ENCODE measurements at places on chromosomes 5 and 9.

GRCh38 chr5:158943569-158943968, 156.1 kb downstream of the EBF1 start:
- DNase-seq: no peak

DNA sequence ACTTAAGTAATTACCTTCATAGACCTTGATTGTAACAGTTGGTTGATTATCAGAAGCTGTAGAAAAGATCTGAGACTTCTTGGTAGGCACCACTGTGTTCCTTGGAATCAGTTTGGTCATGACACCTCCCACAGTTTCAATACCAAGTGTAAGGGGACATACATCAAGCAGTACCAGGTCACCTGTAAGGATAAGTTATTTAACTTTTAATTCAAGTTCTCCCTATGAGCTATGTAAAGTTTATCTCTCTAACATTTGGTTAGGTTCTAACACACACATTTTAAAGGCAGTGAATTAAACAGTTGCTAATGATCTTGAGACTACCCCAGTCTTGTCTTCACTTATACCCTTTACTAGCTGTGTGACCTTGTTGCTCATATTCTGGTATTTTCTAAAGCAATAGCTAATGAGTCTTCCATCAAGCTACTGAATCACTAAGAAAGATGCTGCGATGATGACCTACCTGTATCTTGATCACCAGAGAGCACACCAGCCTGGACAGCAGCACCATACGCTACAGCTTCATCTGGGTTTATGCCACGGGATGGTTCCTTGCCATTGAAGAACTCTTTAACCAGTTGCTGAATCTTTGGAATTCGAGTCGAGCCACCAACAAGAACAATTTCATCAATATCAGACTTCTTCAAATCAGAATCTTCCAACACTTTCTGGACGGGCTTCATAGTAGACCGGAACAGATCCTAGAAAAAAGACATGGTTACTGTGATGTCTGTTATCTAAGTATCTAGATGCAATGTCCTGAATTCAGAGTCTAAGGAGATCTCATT, 2.8 kb downstream of the HSPA5 start:
- no peak for DNase-seq

- peak; percentile 12 for DNase-seq
These were observed 299.4 kb upstream of the RASA1 start for GRCh38 chr5:86968301-86968753.

DNA sequence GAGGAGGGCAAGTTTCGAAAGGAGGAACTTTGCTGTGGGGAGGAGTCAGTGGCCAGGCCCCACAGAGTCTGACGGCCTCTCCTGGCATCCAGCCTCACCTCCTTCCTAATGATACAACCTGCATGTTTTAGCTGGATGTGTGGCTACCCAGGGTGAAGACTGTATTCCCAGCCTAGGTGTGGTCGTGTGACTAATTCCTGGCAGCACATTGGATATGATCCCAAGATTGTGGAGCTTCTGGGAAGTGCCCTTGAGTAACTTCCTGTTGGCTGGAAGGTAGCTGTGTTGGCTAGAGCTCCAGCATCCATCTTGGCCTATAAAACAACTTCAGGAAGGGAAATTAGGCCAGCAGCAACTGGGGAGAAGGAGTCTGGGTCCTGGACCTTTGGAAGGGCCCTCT, 19.0 kb upstream of the LPCAT1 start:
- DNase-seq: no peak

- DNase-seq: no peak
These were observed 74.1 kb upstream of the CPEB4 start for GRCh38 chr5:173814053-173814452.

GRCh38 chr5:93184041-93184440, 397.0 kb downstream of the NR2F1-AS1 start:
- no peak for DNase-seq

DNA sequence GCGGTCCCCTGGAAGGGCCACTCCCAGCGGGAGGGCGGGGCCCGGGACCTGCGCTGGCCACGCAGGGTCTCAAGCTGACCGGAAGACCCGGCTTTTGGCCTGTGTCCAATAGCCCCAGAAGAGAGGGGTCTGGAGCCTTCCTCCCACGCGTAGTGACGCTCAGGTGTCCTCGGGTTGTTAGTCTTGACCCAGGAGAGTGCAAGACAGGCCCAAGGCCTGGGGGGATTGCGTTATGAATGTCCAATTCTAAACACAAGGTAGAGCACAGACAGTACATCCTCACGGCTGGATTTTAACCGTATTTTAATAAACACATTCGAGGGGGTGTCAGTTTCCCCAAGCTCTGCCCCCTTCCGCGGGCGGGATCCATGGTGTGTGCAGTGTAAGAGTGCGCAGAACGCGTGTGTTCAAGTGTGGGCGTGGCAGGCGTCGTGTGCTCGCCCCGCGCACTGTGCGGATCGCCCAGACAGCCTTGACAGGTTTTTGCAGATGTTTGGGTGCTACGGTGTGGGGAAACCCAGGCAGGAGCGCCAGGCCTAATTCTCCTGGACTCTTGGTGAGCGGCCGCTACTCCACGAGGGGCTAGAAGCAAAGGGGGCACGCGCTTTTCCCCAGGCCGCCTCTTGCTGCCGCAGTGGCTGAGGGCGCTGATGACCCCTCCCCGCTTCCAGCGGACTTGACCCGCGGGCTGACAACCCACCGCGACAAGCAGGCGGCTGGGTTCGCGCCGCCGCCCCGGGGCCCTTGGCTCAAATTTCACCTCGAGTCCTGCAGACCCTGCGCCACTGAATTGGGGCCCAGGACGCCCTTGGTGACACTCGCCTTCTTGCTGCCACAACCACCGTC, 6.1 kb upstream of the DMRT3 start:
- DNase-seq: no peak

DNA sequence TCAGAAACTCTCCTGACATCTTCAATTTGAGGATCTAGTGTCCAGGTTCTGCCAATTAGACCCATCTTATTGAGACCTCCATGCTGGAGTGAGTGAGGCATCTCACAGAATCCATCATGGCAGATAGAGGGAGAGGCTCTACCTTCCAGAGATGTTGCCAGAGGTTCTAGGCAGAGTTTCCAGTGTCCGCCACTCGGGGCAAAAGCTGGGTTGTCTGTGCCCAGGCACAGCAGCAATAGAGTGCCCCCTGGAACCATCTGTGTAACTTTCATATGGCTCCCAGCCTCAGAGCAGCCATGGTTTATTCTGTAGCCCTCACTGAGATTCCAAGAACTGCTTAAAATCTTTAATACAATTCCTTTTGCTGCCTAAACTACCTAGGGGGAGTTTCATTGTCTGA, 16.6 kb upstream of the CCDC112 start:
- DNase-seq: no peak

GRCh38 chr5:109324351-109324750, 85.4 kb downstream of the PJA2 start:
- no peak for DNase-seq

DNA sequence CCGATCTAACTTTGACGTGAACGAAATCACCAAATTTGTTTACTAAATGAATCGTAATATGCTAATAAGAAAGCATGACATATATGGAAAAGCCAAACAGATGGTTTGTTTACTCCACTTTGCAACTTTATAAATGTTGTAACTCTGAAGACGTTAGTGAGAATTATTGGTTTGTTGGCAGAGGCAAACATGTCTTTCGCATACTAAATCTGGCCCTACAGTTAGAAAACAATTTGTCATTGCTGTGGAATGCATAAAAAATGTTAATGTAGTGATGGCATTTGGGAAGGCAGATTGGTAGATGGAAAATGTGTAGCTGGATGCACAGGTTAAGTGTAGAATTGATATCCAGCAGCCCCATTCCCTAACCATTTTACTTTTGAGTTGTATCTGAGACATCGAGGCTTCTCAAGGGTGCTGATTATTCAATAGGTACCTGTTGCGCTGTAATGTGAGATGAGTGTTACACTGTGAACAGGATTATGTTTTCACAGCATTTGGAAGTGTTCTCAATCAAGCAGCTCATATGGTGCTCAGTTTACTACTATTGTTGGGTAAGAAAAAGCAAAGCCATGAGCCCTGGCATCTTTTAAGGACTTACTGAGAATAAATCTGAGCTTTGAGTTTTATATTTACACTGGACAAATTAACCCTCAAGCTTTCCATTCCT, 444.8 kb downstream of the BNC2 start:
- no peak for DNase-seq

DNA sequence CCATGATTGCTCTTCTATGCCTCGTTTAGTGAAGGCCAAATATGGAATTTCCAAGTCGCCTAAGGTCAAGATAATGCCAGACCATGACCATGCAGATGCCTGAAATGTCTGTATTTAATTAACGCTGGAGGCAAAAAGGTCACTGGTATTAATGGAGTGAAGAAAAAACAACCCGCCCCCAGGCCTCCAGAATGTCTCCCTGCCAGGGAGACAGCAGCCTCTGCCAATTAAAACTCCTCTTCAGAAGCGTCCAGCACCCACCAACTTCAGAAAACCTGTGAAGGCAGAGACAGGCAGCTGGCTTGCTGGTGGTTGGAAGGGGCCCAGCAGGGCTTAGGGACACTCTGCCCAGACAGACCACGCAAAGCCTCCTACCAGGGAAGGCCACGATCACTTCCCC, 94.4 kb downstream of the VAV2 start:
- no peak for DNase-seq

- DNase-seq: no peak
These were observed 327.7 kb downstream of the CDK5RAP2 start for GRCh38 chr9:120252248-120252647.

DNA sequence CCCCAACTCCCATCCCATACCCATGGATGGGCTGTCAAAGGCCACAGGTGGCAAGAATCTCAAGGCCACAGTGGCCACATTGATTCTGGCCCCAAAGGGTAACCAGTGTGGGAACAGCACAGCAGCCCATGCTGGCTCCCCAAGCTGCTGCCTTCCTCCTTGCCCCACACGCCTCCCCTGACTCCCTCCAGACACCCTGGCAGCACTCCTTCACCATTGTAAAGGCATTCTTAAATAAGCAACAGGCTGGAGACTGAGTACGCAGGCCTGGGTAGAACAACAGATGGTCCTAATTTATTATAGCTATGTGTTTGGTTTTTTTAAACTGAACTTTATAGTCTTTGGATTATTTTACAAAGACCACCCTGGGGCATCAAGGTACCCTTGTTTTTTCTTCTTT, 158.8 kb downstream of the TSSK1B start:
- DNase-seq: no peak

DNA sequence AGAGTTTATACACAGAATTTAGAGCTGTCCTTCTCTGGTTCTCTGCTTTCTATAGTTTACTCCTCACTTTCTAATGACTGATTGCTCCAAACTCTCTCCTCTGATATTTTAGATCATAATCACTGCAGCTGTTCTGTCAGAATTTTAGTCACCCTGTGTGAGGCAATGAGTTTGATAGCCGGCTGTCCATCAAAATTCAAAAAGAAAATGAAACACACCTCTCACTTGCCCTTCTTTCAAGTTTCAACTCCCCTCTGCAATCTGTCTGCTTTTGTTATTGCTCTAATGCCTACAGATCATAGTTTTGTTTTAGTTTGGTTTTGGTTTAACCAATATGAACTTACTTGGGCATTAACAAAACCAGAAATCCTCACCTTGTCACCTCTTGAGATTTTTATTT, 23.3 kb upstream of the ABLIM3 start:
- DNase-seq: no peak

DNA sequence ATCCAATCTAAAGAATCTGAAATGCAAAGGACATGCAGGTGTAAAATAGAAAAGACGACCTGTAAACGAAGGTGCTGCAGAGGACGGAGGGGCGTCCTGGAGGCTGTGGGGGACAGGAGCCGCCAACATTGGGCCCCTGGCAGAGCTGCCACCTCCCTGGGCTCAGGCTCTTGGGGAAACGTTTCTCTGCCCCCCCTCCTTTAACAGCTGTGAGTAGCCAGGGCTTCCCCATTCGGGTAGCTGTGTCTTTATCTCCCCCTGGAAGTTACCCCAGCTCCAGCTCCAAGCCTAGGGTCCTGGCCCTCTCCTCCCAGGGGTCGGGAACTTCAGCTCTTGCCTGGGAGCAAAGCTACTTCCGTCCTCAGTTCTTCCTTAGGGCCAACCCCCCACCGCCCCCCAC, 51.5 kb downstream of the PSD2 start:
- DNase-seq: no peak
